B cell (primary cell): ENCODE measurements at places on chromosomes 16 and 17. TPM values are rescaled to one million over a fixed set of nuclear protein-coding genes. Genes with fewer than 3 reads are reported as not detected.
A peak's percentile ranks its signal among the peaks of the same experiment; 100 is the strongest.

DNA sequence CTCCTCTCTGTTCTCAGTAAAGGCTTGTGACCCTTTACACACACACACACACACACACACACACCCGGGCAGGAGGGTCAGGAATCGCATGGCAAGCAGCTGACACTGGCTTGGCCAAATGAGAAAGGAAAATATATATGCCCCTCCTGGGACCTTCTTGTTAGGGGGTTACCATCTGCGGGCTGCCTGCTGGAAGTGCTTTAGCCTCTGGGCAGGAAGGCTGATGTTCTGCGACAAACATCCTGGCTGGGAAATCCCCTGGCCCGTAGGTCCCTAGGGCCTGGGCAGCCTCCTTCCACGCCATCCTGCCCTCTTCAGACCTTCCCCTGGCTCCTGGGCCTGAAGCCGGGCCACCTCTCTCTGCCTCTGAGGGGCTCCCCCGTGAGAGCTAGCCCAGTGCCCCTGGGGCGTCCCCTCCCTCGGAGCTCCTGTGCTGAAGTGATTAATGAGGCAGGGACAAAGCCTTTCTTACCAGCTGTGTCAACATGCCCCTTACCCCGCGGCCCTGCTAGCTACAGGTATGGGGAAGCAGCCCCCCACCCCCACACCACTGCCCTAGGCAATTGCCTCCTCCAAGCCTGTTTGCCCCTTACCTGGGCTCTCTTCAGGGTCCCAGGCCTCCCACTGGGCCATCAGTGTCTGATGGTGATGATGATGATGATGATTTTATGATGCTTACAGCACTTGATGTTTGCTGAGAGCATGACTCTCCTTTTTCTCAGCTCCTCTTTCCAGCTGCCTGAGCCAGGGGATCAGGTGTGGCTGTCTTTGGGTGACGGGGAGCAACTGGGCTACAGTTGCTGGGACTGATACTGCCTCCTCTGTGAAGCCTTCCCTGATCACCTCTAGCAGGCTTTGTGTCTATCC is 32.8 kb upstream of the ETV4 start:
- H3K36me3 ChIP-seq: no peaks in the 10 kb centered on the region
- H3K27me3 ChIP-seq: no peaks in the 10 kb centered on the region
- peaks cover 25% of the 10 kb centered on the region for H3K4me1 ChIP-seq
- peak overlapping the region; percentile 12 for H3K4me3 ChIP-seq

GRCh38 chr17:70314506-70314905 is 145.2 kb downstream of the KCNJ2 start:
- DNase-seq: no peak
- no peak overlapping the region for H3K4me3 ChIP-seq
- H3K4me1 ChIP-seq: no peaks in the 10 kb centered on the region
- H3K36me3 ChIP-seq: no peaks in the 10 kb centered on the region

GRCh38 chr17:40014375-40014980 is 762 bp upstream of the CSF3 start:
- no peak overlapping the region for H3K4me3 ChIP-seq
- no peaks in the 10 kb centered on the region for H3K36me3 ChIP-seq
- H3K4me1 ChIP-seq: peaks cover 3% of the 10 kb centered on the region
- no peaks in the 10 kb centered on the region for H3K27me3 ChIP-seq
- no peak for DNase-seq

DNA sequence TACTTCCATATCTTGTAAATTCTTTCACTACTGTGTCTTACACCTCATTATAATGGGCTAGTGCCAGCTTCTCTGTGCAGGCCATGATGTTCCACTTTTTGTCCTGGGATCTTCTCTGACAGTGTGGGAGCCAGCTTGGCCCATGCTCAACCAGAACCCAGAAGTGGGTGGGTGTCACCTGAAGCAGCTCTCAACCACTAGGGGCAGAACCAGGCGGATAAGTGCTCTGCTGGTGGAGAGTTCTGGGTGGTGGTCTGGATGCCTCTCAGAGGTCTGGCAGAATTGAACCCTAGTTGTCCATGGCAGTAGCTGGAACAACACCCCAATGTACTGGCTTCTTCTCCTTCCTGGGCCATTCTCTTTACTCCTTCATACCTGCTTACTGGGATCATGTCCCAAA is 254.1 kb upstream of the N4BP1 start:
- no peaks in the 10 kb centered on the region for H3K4me1 ChIP-seq
- H3K36me3 ChIP-seq: no peaks in the 10 kb centered on the region
- no peaks in the 10 kb centered on the region for H3K27me3 ChIP-seq

DNA sequence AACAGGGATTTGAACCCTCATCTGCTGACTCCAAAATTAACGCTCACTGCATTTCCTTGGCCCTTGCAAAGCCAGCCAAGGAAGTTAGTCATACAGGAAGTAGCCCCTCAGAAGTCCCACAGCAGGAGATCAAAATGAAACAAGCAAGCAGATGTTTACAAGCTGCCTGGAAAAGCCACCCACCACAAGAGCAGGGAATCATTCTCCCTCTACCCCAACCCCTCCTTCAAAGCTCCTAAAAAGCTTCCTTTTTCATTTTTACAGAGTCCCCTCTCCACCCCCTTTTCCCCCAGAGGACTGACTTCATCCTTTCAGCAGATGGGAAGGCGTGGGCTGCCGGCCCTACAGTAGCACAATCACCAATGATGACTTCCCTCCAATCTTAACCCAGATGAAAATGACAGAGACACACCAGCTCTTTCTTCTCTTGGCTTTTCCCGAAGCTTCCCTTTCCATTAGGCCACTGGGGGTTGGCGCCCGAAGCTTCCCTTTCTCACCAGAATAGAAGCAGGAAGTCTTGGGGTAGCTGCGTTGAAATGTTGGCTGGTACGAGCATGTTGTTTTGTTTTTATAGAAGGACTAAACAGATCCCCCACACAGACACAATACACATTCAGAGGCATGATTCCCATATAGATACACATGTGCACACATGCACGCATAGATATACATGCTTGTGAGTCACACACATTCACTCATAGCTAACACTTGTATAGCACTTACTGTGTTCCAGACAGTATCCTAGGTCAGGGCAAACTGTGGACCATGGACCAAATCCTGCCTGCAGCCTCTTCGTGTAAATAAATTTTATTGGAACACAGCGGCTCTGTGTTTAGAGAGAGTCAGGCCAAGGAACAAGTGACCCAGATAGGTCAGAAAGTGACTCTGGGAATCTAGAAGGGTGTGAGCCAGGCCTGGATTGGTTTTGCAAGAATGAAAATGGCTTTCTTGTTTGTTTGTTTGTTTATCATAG is 17.4 kb downstream of the ITPRIPL2 start:
- no peak overlapping the region for H3K4me3 ChIP-seq
- no peaks in the 10 kb centered on the region for H3K27me3 ChIP-seq
- DNase-seq: no peak
- no peak overlapping the region for H3K27ac ChIP-seq
- peaks cover 26% of the 10 kb centered on the region for H3K4me1 ChIP-seq
- H3K36me3 ChIP-seq: no peaks in the 10 kb centered on the region

- H3K27me3 ChIP-seq: no peaks in the 10 kb centered on the region
- no peaks in the 10 kb centered on the region for H3K36me3 ChIP-seq
- peak; percentile 79 for DNase-seq
- no peak overlapping the region for H3K4me3 ChIP-seq
Measured at GRCh38 chr17:74957935-74958740, 14.4 kb downstream of the HID1 start.

- no peaks in the 10 kb centered on the region for H3K36me3 ChIP-seq
- no peak for DNase-seq
- H3K27me3 ChIP-seq: no peaks in the 10 kb centered on the region
- no peak overlapping the region for H3K4me3 ChIP-seq
Measured at GRCh38 chr17:59428916-59429485, 97.5 kb downstream of the YPEL2 start.

CBLN1 gene
- not detected in 2 replicates for total RNA-seq

DNA sequence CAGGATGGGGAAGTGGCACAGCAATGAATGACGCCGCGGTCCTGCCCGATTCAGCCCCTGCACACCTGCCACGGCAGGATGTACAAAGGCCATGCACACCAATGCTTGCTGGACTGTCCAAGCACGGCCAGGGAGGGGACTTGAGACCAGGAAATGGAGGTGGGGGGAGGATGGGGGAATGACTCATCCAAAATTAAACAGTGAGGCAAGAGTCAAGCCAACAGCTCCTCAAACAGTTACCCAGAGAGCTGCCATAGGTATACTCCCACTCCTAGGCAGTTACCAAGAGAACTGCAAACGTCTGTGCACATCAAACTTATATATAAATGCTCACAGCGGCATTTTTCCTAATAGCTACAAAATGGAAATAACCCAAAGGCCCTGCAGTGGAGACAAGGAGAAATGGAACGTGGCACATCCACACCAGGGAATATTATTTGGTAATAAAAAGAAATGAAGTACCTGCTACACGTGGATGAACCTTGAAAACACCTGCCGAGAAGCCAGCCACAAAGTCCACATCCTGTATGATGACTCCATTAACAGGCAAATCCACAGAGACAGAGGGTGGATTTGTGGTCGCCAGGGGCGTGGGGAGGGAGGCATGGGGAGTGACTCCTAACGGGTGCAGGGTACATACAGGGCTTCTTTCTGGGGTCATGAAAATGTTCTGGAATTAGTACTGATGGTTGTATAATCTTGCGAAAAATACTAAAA is 54.1 kb downstream of the VAC14 start:
- H3K36me3 ChIP-seq: no peaks in the 10 kb centered on the region
- H3K27ac ChIP-seq: no peak overlapping the region
- no peak overlapping the region for H3K4me3 ChIP-seq
- H3K27me3 ChIP-seq: no peaks in the 10 kb centered on the region
- H3K4me1 ChIP-seq: no peaks in the 10 kb centered on the region

GDPD1 gene
- 2.7 and 2.8 TPM in 2 replicates for total RNA-seq

CEP112 gene
- 4.6 and 8.5 TPM in 2 replicates for total RNA-seq

DNA sequence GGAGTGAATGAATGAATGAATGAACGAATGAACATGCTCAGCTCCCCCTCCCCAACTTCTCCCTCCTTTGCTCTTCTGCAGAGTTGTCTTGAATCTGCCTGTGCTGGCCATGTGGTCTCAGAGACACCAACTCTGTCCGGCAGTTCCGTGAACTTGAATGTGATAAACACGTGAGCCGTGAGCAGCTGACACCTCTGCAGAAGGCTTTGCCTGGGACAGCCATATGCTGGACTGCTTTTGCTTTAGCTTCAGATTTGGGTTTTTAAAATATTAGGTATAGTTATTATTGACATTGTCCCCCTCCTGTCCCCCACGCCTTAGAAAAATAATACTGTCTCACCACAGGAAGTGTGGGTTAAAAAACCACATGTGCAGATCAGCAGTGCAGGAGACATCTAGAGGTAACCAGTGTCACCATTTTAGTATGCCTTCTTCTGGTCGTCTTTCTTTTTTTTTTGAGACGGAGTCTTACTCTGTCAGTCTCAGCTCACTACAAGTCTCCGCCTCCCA is 83.8 kb downstream of the ABCC1 start:
- no peak overlapping the region for H3K27ac ChIP-seq
- H3K4me3 ChIP-seq: no peak overlapping the region
- peaks cover 41% of the 10 kb centered on the region for H3K36me3 ChIP-seq
- peak; percentile 38 for DNase-seq
- H3K27me3 ChIP-seq: no peaks in the 10 kb centered on the region
- H3K4me1 ChIP-seq: peaks cover 7% of the 10 kb centered on the region

TNK1 gene
- 10.0 and 11.7 TPM in 2 replicates for total RNA-seq

PRAC2 gene
- not detected in 2 replicates for total RNA-seq

- H3K4me3 ChIP-seq: peak overlapping the region; percentile 84
- H3K27ac ChIP-seq: peak overlapping the region; percentile 79
- no peaks in the 10 kb centered on the region for H3K36me3 ChIP-seq
- H3K4me1 ChIP-seq: peaks cover 15% of the 10 kb centered on the region
Measured at GRCh38 chr16:668519-669171, 713 bp downstream of the RHOT2 start.

DBF4B gene
- total RNA-seq: 13.8 and 15.9 TPM in 2 replicates

GRCh38 chr16:79177018-79177417 is 423.5 kb downstream of the MAF start:
- no peak overlapping the region for H3K4me3 ChIP-seq
- peaks cover 9% of the 10 kb centered on the region for H3K4me1 ChIP-seq
- DNase-seq: peak; percentile 43

DNA sequence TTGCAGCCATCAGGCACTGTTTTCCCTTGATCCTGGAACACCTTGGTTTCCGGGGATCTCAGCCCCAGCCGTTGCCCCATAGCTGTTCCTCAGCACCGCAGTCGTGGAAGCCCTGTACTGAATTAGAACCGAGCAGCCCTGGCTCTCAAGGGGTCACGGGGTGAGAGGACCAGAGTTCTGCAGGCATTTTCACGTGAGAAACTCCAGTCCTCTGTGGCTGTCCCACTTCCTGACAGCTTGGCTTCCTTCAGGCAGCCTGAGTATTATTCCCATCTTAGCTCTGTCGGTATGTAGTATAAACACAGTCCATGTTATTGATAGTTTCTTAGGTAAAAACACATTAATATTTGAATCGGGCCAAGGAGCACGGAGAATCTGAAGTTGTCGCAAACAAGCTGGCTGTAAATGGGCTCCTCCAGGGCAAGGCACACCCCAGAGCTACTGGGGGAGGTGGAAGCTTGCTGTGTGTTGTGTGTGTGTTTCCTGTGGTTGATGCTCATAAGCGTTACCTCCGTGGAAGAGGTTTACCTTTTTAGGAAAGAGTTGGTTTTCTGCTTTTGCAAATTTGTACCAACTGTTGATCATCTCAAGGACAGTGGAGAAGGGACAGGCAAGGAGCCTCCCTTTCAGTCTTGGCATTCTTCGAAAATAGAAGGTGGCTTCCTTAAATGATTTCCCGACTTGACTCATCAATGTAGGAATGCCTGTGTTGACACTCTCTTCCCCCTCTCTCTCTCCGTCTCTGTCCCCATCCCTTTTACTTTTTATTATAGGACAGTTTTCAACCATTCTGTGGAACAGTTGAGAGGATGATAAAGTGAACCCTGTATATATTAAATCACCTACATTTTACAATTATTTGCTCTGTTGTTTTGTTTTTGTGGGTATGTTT is 208.9 kb upstream of the CHMP6 start:
- H3K4me3 ChIP-seq: no peak overlapping the region
- peaks cover 13% of the 10 kb centered on the region for H3K36me3 ChIP-seq
- H3K27ac ChIP-seq: no peak overlapping the region
- no peak for DNase-seq
- peaks cover 35% of the 10 kb centered on the region for H3K4me1 ChIP-seq
- no peaks in the 10 kb centered on the region for H3K27me3 ChIP-seq

GRCh38 chr16:54817432-54817831 is 113.2 kb upstream of the IRX5 start:
- no peak overlapping the region for H3K27ac ChIP-seq
- no peaks in the 10 kb centered on the region for H3K27me3 ChIP-seq
- no peak for DNase-seq
- no peak overlapping the region for H3K4me3 ChIP-seq
- no peaks in the 10 kb centered on the region for H3K36me3 ChIP-seq
- no peaks in the 10 kb centered on the region for H3K4me1 ChIP-seq

DNA sequence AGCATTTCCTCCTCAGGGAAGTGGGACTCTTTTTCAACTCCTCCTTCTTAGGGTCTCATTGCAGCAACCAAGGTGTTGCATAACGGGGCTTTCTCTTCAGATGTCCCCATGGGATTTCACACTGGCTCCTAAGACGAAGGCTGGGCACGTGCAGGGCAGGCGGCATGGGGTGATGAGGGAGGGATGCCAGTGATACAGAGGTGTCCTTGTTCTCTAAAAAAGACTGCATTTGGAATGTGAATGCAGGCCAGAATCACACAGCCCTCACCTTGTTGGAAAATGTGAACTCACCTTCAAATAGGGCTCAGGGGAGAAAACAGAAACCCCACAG is 105.6 kb downstream of the XYLT1 start:
- H3K36me3 ChIP-seq: no peaks in the 10 kb centered on the region
- DNase-seq: peak; percentile 29
- peak overlapping the region; percentile 93 for H3K27ac ChIP-seq
- H3K4me1 ChIP-seq: peaks cover 100% of the 10 kb centered on the region
- H3K27me3 ChIP-seq: no peaks in the 10 kb centered on the region

- no peaks in the 10 kb centered on the region for H3K27me3 ChIP-seq
- peaks cover 17% of the 10 kb centered on the region for H3K4me1 ChIP-seq
- H3K4me3 ChIP-seq: no peak overlapping the region
- H3K27ac ChIP-seq: no peak overlapping the region
Measured at GRCh38 chr17:39555368-39555767, 52.4 kb downstream of the NEUROD2 start.
